ENCODE measurements at places on chromosomes 3 and 15.

DNA sequence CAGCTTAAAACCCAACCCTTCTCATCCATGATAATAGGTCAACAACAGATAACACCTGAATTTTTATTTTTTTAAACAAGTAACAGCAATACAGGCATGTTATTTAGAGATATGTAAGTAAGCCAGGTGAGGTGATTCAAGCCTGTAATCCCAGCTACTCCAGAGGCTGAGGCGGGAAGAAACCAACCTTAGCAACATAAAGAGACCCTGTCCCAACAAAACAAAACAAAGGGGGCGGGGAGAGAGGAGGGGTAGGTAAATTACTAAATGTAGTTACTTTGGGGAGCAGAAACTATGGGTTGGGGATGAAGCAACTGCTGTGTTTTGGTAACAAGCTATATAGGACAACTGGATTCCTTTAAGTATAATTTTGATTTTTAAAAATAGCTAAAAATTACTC, 47.0 kb downstream of the GNB4 start:
- no peak for DNase-seq

- no peak for DNase-seq
These were observed 2.9 kb downstream of the NGRN start for GRCh38 chr15:90268415-90268814.

GRCh38 chr3:100184948-100185570, 70.8 kb upstream of the FILIP1L start:
- no peak for DNase-seq

DNA sequence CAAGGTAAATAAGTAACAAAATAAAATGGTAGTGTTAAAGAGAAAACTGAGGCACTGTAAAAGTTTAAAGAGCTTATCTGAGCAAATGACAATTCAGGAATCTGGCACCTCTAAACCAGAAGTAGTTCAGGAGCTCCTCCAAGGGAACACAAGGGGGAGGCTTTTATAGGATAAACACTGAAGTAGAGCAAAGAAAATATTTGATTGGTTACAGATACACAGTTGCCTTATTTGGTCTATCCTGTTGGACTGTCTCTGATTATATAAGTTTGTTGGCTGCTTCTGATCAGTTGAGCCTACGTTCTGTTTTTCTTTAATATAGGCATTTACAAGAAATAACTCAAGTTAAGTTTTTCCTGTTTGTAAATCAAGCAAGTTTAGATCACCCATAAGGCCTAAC, 146.9 kb downstream of the ERC2 start:
- no peak for DNase-seq
